ENCODE measurements at places on chromosomes 1 and 21.

DNA sequence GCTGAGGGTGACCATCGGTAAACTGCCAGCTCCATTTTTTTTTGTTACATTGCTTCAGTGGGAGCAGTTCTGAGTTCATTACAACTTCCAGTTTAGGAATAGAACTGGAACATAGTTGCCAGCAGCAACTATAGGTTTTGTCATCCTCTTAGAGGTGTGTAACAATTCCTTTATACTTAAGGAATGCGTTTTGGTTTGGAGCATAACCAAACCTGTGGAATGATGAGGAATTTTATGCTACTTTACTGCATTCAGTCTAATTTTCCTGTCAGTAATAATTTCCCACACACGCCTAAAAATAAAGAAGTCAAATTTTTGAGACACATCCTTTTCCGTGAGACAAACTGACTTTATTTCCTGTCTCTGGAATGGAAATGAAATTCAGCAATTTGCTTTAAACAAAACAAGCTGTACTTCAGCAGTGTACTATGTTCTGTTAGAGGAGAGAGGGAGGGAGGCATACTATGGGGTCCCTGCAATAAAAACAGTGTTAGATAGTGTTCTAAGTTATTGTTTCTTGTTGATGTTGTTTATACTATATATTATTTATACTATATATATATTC is 4.8 kb upstream of the AMPD1 start:
- DNase-seq = no peak

DNA sequence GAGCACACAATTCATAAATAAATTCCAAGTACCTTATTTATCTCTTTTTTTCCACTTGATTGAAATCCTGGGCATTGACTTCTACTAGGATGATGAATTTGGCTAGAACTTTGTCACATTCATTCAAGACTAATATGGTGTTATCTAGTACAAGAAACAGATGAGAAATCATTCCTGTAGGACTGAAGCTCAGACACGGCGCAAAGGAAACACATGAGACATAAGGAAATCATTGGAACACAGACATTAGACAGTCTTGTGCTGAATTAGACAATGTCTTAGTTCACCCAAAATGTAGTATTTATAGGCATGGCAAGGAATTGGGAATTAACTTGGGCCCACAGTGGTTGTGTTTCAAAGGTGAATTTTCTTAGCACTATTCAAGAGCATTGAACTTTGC is 305.7 kb downstream of the SETD4 start:
- DNase-seq = no peak

DNA sequence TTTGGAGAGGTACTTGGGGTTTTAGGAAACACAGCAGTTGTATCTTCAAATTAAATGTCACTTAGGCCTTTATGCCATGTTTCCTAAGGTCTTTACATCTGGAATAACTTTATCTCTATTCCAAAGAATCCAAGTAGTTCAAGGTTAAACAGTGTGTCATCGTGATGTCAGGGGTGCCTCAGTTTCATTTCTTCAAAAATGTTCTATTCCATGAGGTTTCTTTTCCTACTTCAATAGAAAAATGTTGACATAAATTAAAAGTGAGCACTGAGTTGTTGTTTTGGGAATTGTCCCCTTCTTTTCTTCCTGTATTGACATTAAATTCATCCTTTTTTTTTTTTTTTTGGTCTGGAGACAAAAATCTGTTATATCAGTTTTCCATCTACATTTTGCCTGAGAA is 160.6 kb upstream of the C21orf91 start:
- no peak for DNase-seq

GRCh38 chr1:184241446-184241845 is 145.4 kb upstream of the C1orf21 start:
- no peak for DNase-seq

GRCh38 chr1:2258996-2259395 is 30.9 kb downstream of the SKI start:
- peak; percentile 75 for DNase-seq

GRCh38 chr1:50346621-50347020 is 76.6 kb downstream of the DMRTA2 start:
- no peak for DNase-seq

DNA sequence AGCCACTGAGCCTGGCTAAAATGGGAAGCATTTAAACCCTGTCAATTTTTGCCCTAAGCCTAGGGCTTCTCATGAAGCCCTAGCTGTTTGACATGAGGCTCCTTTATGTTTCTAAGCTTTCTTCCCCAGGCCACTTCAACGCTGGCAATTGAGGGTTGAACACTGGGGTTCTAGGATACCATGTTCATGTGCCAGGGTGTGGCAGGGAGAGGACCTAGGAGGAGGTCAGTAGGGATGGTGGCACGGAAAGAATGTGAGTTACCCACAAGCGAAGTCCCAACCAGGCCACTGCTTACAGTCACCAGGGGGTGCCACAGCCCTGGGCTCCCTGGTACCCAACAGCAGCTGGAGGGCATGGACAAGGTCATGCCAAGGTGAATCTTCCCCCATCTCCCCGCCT is 90.8 kb upstream of the AJAP1 start:
- DNase-seq = no peak

DNA sequence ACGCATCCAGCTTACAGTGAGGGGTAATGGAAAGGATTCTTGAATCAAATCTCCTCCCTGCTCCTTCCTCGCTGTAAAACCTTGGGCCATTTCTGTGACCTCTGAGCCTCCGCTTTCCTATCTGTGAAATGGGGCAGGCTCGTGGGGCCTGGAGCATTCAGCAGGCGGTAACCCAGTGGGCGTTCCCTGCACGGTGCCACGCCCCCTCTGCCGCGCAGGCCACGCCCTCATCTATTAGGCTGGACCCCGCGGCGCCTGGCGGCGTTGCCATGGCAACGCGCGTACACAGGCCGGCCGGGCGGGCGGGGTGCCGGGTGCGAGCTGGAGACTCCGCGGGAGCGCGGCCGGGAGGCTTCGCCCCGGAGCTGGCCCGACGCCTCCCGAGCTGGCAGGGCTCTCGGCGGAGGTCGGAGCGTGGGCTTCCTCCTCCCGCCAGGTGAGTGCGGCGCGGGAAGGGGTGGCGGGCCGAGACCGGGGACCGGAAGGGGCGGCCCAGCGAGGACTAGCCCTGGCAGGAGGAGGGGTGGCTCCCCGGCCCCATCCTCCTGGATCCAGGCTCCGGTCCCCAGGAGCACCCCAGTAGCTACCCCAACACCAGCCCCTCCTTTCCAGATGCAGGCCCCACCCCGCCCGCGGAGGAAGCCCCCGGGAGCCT is at the start of gene FHAD1:
Gene FHAD1, plus strand, starts transcription at position 264 of the 655 bp plus-strand sequence. CDS start 4,562 bp downstream, outside the sequence.
- peak; percentile 60 for DNase-seq

GRCh38 chr1:174134003-174134659 is 25.2 kb upstream of the RABGAP1L start:
- DNase-seq = no peak

DNA sequence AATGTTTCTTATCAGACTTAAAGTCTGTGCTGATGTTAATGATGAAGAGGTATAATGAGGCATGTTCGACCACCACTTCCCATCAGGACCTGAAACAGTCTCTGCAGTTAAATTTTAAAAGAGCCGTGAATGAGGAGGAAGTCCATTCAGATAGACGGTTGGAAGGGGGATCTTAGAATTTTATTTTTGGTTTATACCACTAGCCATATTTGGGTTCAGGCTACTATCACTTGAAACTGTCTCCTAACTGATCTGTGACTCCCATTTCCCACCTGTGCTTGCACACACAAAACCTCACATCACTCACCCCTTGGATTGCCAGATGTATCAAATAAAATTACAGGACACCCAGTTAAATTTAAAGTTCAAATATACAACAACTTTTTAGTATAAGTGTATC is 9.9 kb upstream of the ANKRD13C start:
- no peak for DNase-seq

DNA sequence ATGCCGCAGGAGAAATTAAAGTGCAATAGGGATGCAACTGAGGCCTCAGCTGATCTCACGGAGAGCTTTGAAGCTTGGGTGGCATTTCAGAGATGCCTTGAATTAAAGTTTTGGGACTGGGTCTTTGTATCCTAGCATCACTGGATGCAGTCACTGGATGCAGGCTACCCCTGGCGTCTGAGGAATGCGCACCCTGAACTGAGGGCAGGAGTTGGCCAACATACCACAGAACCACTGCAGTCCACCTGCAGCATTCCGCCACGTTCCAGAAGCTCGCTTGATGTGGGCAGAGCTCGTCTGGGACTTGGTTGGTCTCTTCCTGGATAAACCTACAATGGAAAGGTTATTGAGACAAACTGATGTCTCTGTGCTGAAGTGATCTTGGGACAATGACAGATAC is 34.1 kb upstream of the IGSF5 start:
- no peak for DNase-seq

- DNase-seq = no peak
Observed at GRCh38 chr1:156513185-156513584, 12.6 kb upstream of the MEF2D start.

GRCh38 chr21:14740692-14741091 is 194.6 kb upstream of the SAMSN1 start:
- no peak for DNase-seq

GRCh38 chr1:212458817-212459216 is 26.1 kb downstream of the NENF start:
- DNase-seq = no peak

DNA sequence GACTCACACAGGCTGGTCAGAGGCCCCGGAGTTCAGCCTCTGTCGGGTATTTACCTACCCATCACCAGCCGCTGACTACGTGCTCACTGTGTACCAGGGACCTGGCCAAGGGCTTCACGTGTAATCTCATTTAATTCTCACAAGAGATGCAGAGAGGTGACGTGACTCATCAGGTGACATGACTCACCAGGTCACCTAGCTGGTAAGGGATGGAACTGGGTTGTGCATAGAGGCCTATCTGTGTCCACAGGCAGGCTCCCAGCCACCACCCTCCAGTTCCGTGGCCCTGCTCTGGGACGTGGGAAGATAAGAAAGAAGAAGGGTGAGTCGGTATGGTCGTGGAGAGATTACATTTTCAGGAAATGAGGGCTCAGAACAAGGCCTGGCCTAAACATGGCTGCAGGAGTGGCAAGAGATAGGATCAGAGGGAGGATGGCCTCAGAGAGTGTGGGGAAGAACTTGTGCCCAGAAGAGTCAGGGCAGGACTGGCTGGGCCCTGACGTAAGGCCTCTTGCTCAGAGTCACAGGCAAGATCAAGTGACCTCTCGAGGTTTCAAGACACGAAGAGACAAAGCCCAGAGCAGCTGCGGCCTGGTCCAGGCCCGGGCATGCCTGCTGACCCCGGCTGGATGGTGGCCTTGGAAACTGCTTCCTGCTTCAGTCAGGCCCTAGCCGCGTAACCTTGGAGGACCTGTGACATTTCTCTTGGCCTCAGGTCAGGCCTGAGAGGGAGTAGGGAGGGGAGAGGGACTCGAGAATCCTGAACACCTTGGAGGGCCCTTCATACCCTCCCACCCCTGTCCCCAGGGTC is 52.7 kb upstream of the WASF2 start:
- peak; percentile 49 for DNase-seq

GRCh38 chr1:101299141-101299540 is 62.3 kb downstream of the S1PR1 start:
- DNase-seq = no peak

DNA sequence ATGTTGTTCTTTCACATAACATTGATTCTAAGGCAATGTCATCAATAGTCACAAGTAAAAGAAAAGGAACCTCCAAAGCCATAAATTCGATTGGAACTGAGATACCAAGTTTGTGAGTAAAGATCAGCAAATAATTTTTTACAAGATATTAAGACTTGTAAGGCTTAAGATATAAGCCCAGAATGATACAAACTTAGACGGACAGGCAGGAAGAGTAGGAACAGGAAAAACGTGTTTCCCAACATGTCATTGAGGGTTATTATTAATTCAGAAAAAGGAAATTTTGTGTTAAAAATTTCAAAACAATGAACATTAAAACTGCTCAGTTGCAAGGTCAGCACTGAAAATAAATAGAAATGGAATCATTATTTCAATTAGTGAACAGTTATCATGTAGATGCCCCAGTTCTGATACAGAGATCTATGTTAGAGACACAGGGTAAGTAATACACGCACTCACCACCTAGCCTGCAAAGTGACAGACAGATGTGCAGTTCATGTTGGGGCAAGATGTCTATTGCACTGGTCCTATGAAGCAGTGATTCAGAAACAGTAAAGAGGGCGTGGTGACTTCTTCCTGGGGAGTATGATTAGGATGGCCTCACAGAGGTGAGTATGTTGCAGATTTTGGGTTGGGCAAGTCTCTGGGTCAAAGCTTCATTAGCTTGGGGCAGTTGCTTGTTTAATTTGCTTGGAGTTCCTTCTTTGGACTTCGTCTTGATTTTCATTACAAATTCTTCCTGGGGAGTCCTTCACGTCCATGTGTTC is 284.4 kb downstream of the SETD4 start:
- no peak for DNase-seq

- DNase-seq = no peak
Observed at GRCh38 chr1:157077394-157077793, 22.2 kb downstream of the ETV3L start.

DNA sequence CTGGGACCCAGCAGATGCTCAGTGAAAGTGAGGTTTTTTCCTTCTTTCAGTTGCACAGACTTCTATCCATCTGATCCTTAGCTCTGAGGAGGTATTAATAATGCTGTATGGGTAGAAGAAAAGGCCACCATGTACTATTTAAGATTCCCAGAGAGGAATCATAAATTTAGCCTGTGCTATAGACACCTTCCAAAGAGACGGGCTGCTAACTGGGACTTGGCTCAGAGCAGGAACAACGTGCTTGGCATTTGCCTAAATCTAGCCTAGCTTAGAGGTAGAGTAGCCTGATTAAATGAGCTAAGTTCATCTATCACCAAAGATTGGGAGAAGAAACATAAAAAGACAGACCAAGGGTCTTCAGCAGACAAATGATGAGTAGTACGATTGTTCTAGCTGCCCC is 176.9 kb upstream of the BEND5 start:
- no peak for DNase-seq

GRCh38 chr1:6460301-6461050 is 5.5 kb downstream of the TNFRSF25 start:
- DNase-seq = peak; percentile 85

GRCh38 chr1:183365676-183366075 is 52.5 kb downstream of the NMNAT2 start:
- DNase-seq = no peak

- no peak for DNase-seq
Observed at GRCh38 chr21:22280851-22281250, 1282.6 kb downstream of the NCAM2 start.

GRCh38 chr1:204706838-204707509 is 21.4 kb upstream of the LRRN2 start:
- DNase-seq = no peak

DNA sequence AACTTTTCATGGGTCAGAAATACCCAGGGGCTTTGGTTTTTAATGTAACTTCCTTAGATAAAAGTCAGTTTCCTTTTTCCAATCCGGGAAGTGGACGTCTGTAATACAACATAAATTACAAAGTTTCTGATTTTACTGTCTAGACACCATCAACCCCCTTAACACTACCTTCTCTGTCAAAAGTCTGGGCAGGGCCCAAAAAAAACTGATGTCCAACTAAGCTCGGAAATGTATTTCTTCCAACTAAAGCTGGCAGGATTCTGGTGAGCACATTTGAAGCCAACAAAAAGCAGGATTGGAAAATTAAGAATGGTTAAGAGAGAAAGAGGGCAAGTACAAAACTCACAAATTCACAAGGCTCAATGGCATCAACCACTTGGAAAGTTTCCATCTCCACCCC is 24.3 kb downstream of the DDAH1 start:
- no peak for DNase-seq
